ENCODE measurements at places on chromosomes 12 and 14. TPM values are rescaled to one million over a fixed set of nuclear protein-coding genes. Genes with fewer than 3 reads are reported as not detected.

The PLEKHG3 gene
- 9.5 TPM for total RNA-seq

DNA sequence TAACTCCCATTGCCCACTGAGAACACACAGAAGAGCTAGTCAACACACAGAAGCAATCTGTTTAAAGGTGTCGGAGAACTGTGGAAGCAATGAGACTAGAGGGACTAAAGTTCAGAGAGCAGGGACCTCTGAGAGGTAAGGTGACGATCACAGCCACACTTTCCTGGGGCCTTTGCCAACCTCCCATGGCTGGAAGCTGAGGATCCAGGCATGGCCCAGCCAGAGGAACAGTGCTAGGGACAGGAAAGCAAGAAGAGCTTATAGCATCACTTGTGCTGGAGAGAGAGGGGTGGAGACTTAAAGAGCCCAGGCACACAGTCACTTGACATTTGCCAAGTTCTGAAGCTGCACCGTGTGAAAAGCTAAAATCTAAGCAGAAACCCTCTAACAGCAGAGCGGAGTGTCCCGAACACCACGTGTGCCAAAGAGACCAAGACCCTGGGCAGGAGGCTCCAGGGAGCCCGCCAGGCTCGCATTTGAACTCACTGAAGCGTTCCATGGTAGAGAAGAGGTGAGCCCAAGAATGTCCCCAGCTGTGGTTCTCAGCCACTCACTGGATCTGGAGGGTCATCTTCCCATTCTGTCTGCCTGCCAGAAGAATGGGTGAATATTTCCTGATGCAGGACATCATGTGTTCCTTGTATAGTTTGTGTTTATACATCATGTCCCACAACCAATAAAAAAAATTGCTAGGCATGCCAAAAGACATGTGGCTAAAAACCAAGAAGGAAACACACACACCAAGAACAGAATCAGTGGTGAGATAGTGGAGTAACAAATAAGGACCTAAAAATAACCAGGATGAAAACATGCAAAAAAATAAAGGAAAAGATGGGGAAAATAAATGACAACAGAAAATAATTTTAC, 174.0 kb upstream of the C14orf180 start:
- no peak for DNase-seq

The IRF2BPL gene
- total RNA-seq = 8.4 TPM

DNA sequence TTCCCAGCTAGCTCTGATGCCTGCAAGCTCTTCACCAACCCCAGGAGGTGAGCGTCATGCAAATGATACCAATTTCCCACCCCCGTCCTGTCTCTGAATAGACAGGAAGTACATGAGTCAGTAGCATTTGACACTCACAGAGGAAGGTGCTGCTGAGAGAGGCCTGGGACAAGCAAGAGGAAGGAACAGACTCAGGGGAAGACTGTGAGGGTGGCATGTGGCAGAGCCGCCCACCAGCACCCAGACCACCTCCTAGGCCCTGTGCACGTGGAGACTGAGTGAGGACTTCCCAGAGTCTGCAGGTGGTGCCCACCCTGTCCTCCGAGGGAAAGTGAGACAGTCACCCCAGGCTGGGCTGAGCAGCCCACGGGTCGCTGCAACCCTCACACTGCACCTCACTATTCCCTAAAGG, 199.5 kb upstream of the SFSWAP start:
- no peak for DNase-seq

DNA sequence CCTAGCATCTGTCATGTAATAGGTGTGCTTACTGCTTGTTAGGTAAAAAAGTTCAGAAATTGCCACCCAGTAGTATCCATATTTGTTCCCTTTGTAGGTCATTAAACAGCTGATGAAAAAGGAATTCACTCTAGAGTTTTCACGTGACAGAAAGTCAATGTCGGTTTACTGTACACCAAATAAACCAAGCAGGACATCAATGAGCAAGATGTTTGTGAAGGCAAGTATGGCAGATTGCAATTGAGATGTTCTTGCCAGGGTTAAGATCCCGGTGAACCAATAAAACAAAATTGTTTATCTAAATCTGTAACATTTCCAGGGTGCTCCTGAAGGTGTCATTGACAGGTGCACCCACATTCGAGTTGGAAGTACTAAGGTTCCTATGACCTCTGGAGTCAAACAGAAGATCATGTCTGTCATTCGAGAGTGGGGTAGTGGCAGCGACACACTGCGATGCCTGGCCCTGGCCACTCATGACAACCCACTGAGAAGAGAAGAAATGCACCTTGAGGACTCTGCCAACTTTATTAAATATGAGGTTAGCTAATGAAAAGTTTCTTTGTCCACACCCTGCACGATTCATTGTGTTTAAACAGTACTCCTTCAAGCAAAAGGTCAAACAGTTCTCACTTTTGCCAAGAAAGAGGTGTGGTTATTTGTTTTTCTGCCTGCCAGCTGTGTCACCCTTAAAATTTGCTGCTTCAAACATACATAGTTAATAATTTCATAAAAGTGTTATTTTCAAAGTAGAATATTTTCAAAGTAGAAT, 58.3 kb downstream of the ATP2A2 start:
- no peak for DNase-seq

- no peak for DNase-seq
These were observed 147.1 kb downstream of the MED13L start for GRCh38 chr12:116130431-116130830.

GRCh38 chr14:24390701-24391468, 7.9 kb upstream of the NYNRIN start:
- DNase-seq = no peak

- no peak for DNase-seq
These were observed 9.6 kb downstream of the KRT7 start for GRCh38 chr12:52242442-52243258.

- DNase-seq = no peak
These were observed 22.0 kb downstream of the AP5M1 start for GRCh38 chr14:57290751-57291150.
